ENCODE measurements at places on chromosomes 3 and 15.

DNA sequence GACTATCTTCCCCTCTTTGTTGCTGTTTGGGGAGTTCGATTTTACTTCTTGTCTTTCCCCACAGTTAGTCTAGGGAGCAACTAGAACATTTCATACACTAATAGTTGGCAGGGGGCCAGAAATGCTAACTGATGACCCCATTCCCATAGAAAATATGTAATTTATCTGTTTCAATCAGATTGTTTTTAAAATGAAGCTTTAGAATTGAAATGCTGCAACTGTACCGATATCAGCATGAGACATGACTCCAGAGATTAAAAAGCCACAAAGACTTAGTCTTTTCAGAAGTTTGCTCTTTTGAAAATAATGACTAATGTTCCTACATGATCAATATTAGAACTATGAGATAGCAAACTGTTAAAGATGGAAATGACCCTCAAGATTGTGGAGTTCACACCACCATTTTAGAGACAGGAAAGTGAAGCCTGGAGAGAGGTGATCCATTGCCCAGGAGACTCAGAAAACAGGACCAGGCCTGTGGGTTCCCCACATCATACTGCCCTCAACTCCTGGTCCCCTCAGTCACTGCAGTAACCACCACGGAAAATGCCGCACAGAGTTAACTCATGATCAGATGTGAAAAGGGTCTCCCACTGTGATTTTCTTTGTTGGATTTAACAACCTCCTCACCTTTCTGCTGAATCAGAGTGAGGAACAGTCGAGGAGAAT lies 130.3 kb downstream of the CHDH start:
- DNase-seq, result no peak

DNA sequence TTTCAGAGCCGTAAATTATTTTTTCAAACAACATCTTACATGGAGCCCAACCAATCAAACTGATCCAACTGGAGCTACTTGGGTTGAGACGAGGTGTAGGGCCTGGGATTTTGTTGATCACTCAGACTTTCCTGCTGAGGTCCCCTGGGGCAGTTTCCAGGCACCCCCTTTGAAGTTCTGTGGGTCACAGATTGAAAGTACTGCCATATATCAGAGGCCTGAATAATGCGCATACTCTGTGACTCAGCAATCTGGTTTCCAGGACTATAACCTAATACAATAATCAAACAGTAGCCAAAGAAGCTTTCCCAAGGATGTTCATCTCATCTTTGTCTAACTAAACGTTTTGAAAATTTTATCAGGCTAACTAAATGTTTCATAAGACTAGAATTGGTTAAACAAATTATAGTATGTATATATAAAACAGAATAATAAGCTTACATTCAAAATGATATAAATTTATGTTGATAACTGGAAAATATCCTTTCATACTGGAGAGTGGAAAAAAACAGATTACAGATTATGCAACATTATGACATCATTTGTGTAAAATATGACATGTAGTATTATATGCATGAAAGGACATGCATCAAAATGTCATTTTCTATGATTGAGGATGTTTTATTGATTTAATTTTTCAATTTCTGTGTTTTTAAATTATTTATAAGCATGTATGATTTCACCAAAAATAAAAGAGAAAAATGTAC lies 617.1 kb downstream of the NTRK3 start:
- no peak for DNase-seq

GRCh38 chr15:100913961-100914360 lies 5.2 kb upstream of the LRRK1 start:
- no peak for DNase-seq

DNA sequence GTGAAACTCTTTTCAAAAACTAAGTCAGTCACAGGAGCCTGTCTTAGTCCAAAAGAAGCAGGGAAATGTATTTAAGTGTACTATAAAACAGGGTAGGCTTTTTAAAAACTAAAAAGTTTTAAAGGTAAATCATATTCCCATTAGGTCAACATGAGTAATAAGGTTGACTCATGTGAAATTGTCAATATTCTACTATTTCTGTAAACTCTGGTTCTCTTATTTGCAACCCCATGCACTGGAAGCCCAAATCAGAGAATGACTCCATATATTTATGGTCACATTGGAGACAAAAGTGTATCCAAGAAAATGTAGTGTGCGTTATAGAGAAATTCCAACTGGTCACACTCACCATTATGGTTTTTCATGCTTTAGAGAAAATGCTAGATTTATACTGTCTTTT lies 600.3 kb upstream of the TGFBR2 start:
- DNase-seq, result no peak

- DNase-seq, result no peak
Measured at GRCh38 chr3:139944256-139944910, 9.4 kb downstream of the CLSTN2 start.

GRCh38 chr3:59280113-59280512 lies 230.3 kb upstream of the CFAP20DC start:
- no peak for DNase-seq

- no peak for DNase-seq
Measured at GRCh38 chr3:132569153-132569552, 27.9 kb upstream of the ACKR4 start.

DNA sequence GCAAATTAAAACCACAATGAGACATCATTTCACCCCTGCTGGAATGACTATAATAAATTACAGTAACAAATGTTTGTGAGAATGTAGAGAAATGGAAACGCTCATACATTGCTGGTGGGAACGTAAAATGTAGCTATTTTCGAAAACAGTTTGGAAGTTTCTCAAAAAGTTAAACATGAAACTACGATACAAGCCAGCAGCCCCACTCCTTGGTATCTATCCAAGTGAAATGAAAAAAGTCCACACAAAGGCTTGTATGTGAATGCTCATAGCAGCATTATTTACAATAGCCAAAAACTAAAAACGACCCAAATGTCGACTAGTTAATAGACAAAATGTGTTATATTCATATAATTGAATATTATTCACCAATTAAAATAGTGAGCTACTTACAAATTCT lies 22.9 kb upstream of the CFAP20DC start:
- no peak for DNase-seq

GRCh38 chr3:64495121-64495780 lies 192.5 kb downstream of the ADAMTS9 start:
- DNase-seq, result no peak

GRCh38 chr3:130857336-130858026 lies 36.4 kb upstream of the ATP2C1 start:
- peak; percentile 84 for DNase-seq

GRCh38 chr3:161405836-161406235 lies 34.5 kb upstream of the SPTSSB start:
- no peak for DNase-seq

DNA sequence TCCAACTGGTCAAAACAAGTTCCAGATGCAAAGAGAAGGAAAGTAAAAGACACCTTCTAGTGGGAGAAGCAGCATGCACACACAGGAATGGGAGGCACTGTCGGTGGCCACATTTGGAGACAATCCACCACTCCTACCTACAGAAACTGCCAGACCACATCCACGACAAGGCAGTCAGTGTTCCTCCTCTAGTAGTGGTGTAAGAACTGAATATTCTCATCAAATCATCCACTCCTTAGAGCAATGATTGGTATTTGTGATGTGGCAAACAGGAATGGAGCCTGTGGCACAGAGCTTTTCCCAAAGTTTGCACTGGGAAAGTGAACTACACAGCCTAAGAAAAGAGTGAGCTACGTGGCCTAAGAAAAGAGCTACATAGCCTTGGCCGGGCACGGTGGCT lies 5.1 kb upstream of the SPINT1 start:
- no peak for DNase-seq

- DNase-seq, result peak; percentile 12
Measured at GRCh38 chr15:50880206-50880605, 28.3 kb upstream of the AP4E1 start.

DNA sequence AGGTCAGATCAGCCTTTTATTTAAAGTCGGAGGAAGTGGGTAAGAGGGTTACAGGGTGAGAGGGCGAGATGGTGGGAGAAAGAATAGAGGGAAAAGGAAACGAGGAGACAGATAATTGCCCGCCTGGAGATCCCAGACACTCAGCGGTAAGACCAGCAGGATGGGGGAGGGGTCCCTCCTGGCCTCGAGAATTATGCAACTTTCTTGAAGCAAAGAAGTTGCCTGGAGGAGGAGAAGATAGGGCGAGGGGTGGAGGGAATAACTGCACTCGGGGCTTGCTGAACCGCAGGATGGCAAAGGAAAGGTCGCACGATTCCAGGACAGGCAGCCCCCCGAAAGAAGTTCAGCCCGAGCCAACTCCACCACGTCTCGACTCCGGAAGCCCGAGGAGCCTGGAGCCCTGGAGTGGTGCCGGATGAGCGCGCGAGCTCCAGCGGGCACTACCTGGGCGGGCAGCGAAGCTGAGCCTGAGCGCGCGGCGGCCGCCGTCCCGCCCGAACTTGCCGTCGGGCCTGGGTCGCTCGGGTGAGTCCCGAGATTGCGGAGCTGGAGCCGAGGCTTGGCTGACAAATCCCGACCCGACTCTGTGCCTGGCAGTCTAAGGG lies 402 bp downstream of the WWTR1 start:
- no peak for DNase-seq

- no peak for DNase-seq
Measured at GRCh38 chr3:64220161-64220914, 4.9 kb downstream of the PRICKLE2 start.

- peak; percentile 7 for DNase-seq
Measured at GRCh38 chr3:11582191-11582968, 61.3 kb downstream of the VGLL4 start.

- DNase-seq, result no peak
Measured at GRCh38 chr15:25185791-25186190, 231.0 kb downstream of the SNRPN start.

DNA sequence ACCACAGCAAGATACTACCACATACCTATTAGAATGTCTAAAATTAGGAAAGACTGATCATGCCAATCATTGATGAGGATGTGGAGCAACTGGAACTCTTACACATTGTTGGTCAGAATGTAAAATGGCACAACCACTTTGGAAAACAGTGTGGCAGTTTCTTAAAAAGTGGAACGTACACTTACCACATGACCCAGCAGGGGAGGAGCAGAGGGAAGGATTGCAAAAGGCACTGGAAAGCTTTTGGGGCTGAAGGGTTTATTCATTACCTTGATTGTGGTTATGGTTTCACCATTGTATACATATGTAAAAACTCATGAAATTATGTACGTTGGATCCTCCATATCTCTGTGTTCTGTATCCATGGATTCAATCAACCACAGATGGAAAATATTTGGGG lies 3.3 kb upstream of the EHD4 start:
- DNase-seq, result no peak

- DNase-seq, result no peak
Measured at GRCh38 chr3:32961189-32961715, 9.8 kb downstream of the CCR4 start.

DNA sequence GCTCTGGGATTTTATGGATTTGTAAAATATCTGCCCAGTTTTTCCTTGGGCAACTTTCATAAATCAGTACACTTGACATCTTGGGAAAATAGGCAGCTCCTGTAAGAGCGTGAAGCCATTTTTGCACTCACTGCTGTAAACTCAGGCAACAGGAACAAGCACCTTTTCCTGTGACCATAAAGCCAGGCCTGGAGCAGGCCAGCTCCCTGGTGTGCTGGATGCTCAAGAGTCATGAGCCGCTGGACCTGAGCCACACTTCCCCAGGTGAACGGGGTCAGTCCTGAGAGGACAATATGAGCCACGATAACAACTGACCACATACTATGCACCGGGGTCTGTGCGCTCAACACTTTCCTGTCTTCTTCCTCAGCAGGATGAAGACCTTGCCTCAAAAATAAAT lies 158.2 kb downstream of the NUP210 start:
- DNase-seq, result no peak

- no peak for DNase-seq
Measured at GRCh38 chr3:170909129-170909903, 879 bp upstream of the EIF5A2 start.

DNA sequence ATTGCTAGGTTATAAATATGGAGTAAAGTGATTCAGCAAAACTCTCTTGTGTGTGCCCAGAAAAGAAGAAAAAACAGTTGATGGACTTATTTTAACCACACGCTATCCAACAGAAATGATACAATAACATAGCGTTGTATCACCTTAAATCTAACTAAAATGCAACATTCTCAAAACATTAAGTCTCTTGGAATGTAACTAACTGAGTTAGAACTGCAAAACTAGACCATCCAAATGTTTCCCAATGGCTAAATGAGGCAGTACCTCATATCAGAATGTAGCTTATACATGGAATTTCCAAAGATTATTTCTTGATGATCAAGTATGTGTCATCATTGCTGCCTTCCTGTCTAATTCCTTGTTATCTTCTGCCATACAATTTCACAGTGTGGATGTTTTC lies 187.9 kb downstream of the CNTN3 start:
- no peak for DNase-seq

GRCh38 chr3:14650193-14650592 lies 1.4 kb upstream of the CCDC174 start:
- no peak for DNase-seq

- DNase-seq, result no peak
Measured at GRCh38 chr3:169964176-169964575, 2.4 kb upstream of the SEC62 start.

GRCh38 chr3:113507501-113508067 lies 7.4 kb downstream of the SPICE1 start:
- no peak for DNase-seq

DNA sequence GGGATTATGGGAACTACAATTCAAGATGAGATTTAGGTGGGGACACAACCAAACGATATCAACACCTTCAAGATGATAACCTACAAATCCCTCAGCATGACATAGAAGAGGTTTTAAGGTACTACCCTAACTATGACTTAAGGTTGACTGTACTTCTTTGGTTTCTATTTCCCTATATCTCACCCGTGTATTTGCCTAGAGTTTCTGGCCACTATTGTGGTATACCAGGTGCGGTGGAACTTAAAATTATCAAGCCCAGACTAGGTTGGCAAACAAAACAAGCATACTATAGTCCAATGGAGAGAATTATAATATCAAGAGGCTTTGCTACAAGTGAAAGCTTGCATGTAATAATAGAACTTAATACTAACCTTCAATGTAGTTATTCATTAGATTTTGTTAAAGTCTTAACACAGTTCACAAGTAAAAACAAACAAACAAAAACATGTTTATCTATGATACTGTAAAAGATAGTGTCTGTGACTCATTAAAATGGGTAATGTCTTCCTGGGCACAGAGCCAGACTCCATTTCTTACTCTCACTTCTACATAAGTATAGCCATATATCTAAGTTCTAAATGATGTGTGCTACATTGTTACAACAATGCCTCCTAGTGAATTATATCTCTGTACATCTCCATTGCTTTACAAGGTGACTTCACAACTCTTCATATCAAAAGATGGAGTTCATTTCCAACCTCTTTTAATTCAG lies 479.1 kb downstream of the ZBBX start:
- DNase-seq, result no peak

DNA sequence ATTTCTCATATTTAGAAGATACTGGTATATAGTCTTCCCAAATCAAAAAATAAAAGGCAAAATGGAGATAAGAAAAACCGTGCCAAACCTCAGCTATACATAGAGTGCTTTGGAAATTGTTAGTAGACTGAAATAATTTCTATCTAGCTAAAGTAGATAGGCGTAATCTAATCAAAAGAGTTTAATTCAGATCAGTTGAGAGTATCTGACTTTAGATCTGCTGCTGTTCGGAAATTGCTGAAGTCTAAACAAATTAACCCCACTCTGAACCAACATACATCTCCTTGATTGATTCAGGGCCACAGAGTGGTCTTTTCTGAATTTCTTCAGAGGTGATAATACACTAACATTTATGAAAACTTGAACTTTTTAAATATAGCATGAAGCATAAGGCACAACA lies 40.1 kb downstream of the MAP3K13 start:
- DNase-seq, result no peak
